ENCODE measurements at places on chromosomes 7 and 10.

DNA sequence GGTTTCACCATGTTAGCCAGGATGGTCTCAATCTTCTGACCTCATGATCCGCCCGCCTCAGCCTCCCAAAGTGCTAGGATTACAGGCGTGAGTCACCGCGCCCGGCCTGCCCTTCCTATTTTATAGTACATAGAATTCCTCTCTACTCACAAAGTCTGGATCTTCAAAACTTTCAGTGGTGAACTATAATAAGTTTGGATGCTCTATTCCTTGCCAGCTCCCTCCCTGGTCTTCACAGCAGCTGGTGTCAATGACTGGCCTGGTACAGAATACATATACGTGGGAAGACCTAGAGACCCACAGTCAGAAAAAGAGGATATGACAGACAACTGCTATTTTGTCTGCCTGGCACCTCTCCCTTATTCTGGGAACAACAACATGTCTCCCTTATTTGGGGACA lies 40.8 kb downstream of the ARHGAP12 start:
- DNase-seq, result no peak

DNA sequence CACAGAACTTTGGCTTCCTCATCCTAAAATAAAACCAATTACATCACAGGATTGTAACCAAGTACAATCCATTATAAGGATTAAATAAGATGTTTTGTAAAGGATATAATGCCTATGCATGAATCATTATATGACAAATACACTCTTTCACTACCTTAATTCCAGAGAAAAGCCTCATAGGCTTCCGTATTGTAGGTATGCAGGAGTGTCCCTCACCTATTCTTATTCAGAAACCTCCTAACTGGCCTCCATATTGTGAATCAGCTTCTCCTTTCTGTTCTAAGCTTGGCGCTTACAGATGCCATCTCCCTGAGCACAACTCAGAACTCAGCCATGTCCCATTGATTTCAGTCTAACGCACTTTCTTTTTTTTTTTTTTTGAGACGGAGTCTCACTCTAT lies 69.6 kb upstream of the CAPZA2 start:
- DNase-seq, result no peak

DNA sequence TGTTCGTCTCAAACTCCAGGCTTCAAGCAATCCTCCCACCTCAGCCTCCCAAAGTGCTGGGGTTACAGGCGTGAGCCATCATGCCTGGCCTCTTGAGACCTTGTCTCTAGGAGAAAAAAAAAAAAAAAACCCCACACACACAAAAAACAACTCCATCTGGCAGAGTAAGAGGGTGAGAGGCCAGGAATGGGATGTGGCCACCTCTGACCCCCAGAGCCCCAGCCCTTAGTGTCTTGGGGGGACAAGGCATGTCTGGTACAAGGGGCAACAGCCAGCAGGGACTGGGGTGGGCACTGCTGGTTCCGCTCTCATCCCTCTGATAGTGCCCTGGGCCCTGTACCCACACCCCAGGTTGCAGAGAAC lies 15.6 kb upstream of the TNRC18 start:
- DNase-seq, result no peak

DNA sequence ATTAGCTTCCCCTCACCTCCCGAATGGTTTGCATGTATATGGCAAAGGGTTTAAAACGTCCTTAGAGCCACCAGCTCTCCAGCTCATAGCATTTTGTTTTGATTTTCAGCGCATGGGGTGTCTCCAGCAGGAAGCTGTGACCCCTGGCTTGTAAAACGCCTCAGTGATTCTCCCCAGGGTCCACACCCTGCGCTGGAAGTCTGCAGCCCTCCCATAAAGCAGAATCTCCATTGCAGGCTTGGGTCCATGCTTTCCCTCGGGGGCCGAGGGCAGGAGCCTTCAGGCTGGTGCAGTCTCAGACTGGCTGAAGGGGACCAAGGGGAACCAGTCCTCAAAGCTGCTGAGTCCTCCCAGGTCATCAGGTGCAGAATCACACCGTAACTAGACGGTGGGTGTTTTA lies 109.7 kb downstream of the VIPR2 start:
- DNase-seq, result no peak

GRCh38 chr10:6207658-6208057 lies 4.9 kb downstream of the PFKFB3 start:
- no peak for DNase-seq

GRCh38 chr7:80783186-80783677 lies 135.6 kb downstream of the SEMA3C start:
- no peak for DNase-seq

DNA sequence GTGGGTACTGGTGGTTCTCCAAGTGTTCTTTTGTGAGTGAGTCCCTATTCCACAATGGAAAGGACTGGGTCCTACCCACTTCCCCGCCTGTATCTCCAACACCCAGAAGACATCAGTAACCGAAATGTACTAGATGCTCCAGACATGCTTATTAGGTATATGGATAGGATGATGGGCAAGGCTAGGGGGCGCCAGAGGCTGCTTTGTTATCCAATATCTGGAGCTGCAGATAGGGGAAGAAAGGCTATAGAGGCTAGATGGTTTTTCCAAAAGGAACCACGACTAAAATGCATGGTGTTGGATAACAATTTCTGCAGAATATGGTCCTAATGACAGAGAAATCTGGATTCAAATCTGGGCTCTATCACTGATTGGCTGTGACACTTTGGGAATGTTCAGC lies 56.2 kb upstream of the TM9SF3 start:
- DNase-seq, result peak; percentile 78
